Omental fat pad (tissue), 4 donors: ENCODE measurements at places on chromosomes 7 and 10.
A peak's percentile ranks its signal among the peaks of the same experiment; 100 is the strongest.

DNA sequence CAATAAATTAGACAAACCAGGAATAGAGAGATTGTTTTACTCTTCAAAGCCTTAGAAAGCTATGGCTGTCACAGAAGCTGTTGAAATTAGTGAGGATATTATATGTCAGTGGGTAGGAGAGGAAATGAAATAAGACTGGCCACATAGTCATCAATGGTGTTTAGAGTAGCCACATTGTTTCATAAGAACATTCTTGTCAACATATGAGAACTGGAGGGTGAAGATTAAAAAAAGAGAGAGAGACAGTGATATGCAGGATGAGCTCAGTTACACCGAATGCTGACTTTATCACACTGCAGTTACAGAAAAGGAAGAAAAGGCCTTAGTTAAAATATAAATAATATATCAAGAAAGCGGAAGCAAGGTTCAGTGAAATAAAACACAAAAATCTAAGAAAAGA, 412.0 kb downstream of the CNTNAP2 start:
- DNase-seq = no peak

GRCh38 chr7:130970696-130971095, 236.7 kb upstream of the KLF14 start:
- DNase-seq = no peak

DNA sequence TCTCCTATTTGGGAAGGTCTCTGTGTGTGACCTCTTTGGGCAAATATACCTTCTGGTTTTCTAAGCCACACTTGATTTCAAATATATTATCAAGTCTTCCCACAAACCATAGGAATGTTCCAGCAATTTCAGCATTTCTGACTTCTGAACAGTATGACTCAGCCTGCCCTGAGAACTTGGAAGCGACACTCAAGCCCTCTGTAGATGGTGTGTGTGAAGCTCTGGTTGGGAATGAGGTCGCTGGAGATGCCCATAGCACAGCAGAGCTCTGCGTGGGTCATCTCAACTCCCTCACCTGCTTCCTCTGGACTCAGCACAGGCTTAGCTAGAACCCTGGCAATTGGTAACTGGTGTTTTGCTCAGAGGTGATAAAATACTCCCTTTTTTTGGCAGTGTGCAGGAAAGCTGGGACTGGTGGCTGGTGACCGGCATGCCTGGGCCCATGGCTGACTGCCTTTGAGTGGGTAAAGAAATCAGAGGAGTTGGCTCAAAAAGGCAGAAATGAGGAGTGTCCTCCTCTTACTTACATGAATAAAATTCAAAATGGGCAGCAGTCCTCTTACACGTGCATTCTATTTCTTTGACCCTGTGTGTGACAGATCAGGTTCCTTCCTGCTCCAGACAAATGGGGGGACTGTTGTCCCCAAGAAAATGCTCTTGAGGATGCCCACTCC, 87.5 kb upstream of the NRP1 start:
- no peak for DNase-seq

DNA sequence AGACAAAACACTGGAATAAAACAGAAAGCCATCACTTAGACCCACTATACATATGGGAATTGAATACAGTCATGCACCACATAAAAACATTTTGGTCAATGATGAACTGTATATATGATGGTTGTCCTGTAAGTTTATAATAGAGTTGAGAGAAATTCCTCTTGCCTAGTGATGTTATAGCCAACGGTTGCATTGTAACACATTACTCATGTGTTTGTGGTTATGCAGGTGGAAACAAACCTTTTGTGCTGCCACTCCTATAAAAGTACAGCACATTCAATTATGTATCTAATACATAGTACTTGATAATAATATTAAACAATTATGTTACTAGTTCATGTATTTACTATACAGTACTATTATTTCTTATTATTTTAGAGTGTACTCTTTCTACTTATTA, 381.2 kb upstream of the MBL2 start:
- no peak for DNase-seq

- no peak for DNase-seq
These were observed 2.2 kb upstream of the CUX1 start for GRCh38 chr7:101814991-101815825.

DNA sequence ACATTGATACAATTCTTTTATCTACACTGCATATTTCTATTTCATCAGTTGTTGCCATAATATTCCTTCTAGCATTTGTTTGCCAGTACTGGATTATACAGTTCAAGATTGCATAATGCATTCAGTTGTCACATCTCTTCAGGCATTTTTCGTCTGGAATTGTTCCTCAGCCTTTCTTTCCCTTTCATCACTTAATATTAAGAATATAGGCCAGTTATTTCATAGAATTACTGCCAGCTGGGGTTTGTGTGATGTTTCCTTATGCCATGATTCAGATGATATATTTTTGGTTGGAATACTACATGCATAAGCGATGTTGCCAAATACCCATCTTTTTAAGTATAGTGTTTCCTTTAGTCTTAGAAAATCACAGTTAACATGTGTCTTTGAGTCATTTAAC, 20.8 kb downstream of the KIFBP start:
- DNase-seq = no peak

GRCh38 chr7:69411018-69411417, 187.3 kb upstream of the AUTS2 start:
- no peak for DNase-seq

DNA sequence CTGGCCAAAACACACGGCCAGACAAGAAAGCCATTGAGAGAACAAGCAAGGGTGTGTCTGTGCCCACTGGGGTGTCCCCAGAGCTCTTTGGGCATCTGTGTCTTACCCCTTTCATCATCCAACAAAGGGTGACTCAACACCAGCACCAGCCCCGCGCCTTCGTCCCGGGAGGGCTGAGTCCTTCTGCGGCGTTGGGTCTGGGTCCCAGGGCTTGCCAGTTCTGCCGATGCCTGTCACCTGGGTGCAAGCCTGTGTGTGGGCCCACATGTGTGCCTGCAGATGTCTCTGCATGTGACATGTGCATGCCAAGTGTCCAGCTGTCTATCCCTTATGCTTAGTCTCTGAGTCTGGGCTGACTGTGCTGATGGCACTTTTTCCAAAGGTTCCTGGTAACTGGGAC, 24.4 kb upstream of the ELN start:
- no peak for DNase-seq

DNA sequence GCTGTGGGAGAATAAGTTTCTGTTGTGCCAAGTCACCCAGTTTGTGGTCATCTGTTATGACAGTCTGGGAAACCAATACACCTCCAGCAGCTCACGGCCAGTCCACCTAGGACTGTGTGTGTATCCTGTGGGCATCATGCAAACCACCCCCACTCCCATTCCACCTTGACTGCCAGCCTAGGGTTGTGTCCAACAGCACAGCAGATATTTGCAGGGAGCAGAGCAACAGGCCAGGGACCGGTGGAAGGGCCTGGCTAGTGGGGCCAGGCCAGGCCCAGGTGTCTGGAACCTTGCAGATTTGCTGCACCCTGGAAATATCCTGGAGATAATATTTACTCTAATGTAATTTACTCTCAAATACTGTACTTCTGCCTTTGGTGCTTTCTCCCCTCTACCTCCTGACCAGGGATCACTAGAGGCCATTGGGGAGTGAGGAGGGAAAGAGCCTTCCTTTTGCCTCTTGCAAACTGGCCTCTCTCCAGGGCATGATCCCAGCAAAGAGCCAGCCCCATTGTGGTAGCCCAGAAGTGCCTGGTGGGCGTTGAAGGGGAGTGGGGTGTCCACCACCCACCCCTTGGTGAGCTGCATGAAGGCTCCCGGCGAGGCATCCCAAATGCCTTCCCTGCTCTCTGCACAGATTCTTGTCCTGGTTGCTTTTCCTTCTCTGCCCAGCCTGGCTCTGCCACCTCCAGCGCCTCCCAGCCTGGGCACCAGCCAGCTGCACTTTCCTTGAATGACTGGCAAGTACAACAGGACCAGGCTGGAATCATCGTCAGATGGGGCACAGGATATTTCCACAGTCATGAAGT, 15.2 kb upstream of the TPST1 start:
- no peak for DNase-seq

- no peak for DNase-seq
These were observed 46.4 kb downstream of the ANK3 start for GRCh38 chr10:60343254-60343653.

DNA sequence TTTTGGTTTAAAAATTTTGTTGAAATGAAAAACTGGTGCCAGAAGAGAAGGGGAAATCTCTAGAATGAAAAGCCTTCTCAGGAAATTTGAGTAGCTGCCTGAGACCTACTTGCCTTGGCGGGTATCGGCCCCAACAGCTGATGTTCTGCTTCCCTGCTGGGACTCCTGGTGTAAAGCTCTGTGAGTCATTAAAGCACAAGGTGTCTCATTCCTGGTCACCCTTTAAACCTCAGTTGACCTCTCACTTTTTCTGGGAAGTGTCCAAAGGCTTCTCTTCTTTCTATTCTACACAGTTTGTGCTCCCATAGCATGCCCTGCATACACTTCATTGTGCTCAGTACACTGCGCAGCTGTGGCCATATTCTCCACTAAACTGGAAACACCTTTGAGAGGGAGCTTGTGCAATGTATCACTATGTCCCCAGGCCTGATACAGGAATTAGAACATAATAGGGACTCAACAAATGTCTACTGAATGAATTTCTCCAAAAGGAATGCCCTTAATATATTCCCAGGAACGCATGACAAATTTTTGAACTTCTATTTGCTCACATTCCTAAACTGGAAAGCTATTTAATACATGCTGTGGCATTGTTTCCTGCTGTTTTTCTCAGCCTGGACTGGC, 303.9 kb downstream of the SDHAF3 start:
- DNase-seq = no peak

- DNase-seq = no peak
These were observed 212.8 kb downstream of the MAD1L1 start for GRCh38 chr7:2019711-2020511.

- peak; percentile 74 for DNase-seq
These were observed at the start of gene NDUFB8 for GRCh38 chr10:100529475-100530298. NDUFB8 (minus strand) TSS chr10:100529871; CDS start chr10:100529851, 20 bp downstream.

DNA sequence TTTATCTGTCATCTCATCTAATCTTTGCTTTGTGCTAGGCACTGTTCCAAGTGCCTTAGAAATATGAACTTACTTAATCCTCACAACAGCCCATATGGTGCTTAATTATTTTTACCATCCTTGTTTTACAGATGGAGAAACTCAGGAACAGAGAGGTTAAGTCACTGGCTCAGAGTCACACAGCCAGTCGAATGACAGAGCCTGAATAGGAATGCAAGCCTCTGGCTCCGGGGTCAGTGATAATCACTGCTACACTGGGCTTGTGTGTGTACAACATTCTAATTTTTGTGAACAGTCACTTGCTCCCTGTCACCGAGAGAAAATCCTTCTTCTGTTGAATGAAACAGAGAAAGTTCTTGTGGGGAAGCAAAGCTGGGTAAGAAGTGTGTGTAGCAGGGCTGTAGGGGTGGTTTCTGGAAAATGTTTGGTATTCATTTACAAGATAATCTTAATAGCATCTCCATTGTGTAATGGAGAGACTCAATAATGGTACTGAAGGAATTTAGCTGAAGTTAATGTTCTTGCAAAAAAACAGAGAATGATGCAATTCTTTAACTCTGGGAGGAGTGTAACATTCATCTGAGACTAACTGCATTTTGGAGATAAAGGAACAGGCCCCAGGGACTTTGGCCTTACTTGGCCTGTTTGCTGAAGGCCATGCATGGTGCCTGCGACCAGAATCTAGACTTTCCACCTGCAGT, 290.6 kb downstream of the FRMD4A start:
- DNase-seq = no peak

- DNase-seq = no peak
These were observed 9.2 kb downstream of the INPP5A start for GRCh38 chr10:132546567-132547420.

GRCh38 chr7:78563191-78563590, 764.6 kb downstream of the PHTF2 start:
- no peak for DNase-seq

- DNase-seq = no peak
These were observed 248.9 kb upstream of the IGFBP3 start for GRCh38 chr7:46170021-46170420.

GRCh38 chr7:143256932-143257331, 6.3 kb upstream of the GSTK1 start:
- DNase-seq = no peak

- no peak for DNase-seq
These were observed 2.3 kb upstream of the JAKMIP3 start for GRCh38 chr10:132063432-132063831.

- no peak for DNase-seq
These were observed 163.4 kb downstream of the RAPGEF5 start for GRCh38 chr7:22193450-22193983.

GRCh38 chr10:49104323-49104722, 11.0 kb downstream of the VSTM4 start:
- no peak for DNase-seq

- no peak for DNase-seq
These were observed 720 bp downstream of the SNCG start for GRCh38 chr10:86958901-86959736.

DNA sequence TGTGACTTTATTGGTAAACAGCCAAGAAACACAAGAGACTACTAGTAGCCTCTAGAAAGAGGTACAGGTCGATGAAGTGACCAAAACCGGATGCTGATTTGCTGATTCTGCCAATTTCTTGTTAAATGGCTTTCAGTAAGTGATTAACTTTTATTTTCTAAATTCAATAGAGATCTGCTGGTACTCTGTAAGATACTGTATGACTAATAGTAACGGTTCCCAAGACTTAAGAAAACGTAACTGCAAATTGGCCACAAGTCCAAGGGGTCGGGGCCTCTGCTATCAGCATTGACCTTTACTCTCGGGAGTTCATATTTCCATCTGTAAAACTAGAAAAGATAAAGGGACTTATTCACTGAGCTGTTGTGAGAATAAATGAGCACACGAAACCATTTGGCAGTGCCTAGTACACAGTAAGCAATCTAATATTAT, 1.4 kb downstream of the FAM3C start:
- no peak for DNase-seq

DNA sequence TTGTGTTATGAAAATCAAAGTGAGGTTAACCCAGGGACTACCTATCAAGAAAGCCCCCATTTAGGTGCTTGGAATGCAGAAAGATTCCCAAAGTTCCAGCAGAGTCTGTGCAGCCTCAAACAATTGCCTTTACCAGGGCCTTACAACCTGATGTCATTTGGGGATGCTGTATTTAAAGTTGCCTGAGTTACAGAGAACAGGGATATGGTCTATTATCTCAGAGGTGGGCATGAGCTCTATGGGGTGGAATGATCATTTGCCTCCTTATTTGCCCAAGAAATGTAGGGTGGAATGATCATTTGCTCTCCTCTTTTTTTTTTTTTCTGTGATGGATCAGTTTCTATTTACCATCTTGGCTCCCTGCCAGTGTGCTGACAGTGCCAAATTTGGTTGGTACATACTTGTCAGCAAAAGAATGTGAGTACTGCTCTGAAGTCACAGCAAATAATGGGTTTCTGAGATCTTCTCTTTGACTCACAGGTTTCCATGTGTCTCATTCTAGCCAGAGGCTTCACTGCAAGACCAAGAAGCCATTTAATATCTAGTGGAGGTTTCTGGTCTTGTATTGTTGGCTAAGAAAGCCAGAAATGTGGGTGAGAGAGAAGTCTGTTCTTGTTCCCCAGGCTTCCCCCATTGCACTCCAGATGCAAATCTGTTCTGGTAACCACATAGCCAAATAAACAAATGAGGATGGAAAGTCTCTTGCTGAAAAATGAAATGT, 45.5 kb upstream of the ZNRF2 start:
- DNase-seq = peak; percentile 35

GRCh38 chr7:107170051-107170915, 1.5 kb downstream of the HBP1 start:
- no peak for DNase-seq

- DNase-seq = no peak
These were observed 311.9 kb downstream of the MDFIC start for GRCh38 chr7:115233809-115234208.

- no peak for DNase-seq
These were observed 23.4 kb downstream of the JAZF1 start for GRCh38 chr7:28157076-28157745.

- no peak for DNase-seq
These were observed 626 bp downstream of the ZNF804B start for GRCh38 chr7:88760136-88760515.
